ENCODE measurements at places on chromosomes 4 and X.
A peak's percentile ranks its signal among the peaks of the same experiment; 100 is the strongest.

DNA sequence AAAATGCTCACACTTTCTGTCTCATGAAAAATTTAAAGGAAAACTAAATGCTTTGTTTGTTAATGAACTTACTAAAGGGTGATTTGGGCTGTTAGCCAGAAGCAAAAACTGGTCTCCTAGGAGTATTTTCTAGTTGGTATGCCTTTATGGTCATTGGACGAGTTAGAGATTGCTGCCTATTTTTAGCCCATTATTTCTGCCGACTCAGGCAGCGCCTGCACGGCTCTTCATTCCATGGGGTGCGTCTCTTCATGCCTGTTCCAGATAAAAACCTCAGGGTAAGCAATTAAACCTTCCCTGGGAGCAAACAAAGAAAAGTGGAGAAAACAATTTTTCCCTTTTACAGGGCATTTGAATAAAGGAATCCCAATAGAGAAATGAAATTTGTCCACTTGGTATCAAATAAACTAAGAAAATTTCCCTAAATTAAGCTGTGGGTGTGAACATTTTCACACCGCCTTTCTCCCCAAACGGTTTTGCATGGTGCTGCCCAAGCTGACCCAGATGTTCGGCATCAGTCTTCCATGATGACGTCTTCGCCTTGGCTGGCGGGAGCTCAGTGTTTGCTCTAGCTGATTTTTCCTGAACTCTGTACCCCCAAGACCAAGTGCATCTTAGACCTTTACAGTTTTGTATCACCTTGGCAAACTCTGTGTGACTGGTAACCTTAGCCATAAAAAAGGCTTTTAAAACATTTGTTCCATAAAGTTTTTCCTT, 61.7 kb upstream of the ADGRG2 start:
- DNase-seq, result no peak

- peak; percentile 33 for DNase-seq
Observed at GRCh38 chr4:55754754-55755350, 64.7 kb upstream of the EXOC1L start.

GRCh38 chrX:41596596-41596995, 92.2 kb upstream of the GPR34 start:
- no peak for DNase-seq

GRCh38 chrX:151680805-151681204, 14.5 kb upstream of the PRRG3 start:
- DNase-seq, result no peak

DNA sequence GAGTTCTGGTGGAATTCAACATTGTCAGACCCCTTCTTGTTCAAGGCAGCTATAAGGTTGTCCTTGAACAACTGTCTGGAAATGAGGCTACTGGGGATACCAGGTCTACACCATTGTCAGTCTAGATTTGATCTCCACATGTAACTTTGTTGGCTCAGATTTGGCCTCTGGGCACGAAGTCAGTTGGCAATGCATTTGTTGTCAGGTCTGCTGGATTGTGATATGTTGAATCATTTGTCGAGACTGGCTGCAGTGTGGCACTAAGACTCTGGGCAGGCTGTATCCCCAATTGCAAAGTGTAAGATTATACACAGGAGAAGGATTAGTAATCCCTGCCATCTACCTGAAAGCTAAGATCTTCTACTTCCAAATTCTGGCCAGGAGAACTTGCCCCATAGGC, 26.5 kb downstream of the ZNF81 start:
- no peak for DNase-seq

GRCh38 chr4:44522761-44523445, 74.3 kb upstream of the KCTD8 start:
- DNase-seq, result no peak

GRCh38 chr4:38691251-38692008, 27.4 kb downstream of the KLF3 start:
- DNase-seq, result peak; percentile 22

- DNase-seq, result no peak
Observed at GRCh38 chr4:26692014-26692726, 108.3 kb downstream of the TBC1D19 start.

DNA sequence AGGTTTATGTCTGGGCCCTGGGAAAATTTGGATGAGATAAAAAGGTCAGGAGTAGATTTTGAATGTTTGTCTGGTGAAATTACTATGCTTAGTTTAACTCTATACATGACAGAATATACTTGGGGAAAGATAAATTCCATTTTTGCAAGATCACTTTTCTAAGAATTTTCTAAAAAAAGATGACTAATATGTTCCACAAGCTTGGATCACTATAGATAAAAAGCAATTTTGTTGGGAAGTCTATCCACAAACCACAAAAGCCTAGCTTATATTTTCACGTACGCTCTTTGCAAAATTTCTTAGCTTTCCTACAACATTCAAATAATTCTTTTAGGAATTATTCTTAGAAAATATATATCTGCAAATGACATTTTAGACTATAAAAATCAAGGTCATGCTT, 20.6 kb upstream of the COQ2 start:
- DNase-seq, result no peak

- DNase-seq, result no peak
Observed at GRCh38 chrX:140503714-140504351, 1.0 kb downstream of the SOX3 start.

DNA sequence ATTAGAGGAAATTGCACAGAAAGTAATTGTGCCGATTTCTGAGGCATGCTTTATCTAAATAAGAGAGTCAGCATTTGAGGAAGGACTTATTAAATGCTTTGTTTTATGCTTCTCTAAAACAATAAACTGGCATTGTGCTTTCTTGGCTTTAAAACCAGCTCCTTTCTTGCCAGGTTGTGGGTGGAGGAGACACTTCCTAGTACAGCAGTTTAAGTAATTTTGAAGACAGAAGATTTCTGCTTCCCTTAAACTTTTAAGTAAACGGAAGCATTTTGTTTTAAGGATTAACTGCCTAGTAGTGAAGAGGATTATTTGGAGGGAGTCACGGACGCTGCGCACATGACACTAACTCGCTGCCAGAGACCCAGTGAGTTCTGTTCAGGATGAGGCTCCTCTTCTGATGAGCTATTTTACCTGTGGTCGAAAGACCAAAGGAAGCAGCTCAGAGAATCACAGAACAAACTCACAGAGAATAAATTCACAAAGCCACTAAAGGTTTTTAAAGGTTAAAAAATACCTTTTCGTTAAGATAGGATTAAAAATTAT, 169.5 kb downstream of the TLL1 start:
- no peak for DNase-seq

GRCh38 chr4:3307060-3307459, 14.2 kb downstream of the RGS12 start:
- DNase-seq, result no peak

Data from fibroblast of skin of left biceps (primary cell).